ENCODE measurements at places on chromosomes 3 and 15. TPM values are rescaled to one million over a fixed set of nuclear protein-coding genes. Genes with fewer than 3 reads are reported as not detected.

POLG gene
- 64.3 TPM for total RNA-seq

REC114 gene
- not detected for total RNA-seq

CGNL1 gene
- total RNA-seq: 38.1 TPM

EPB42 gene
- 4.5 TPM for total RNA-seq

GP5 gene
- total RNA-seq: 0.09 TPM

- no peak for DNase-seq
Measured at GRCh38 chr3:33250712-33251111, 26.5 kb upstream of the FBXL2 start.

GRCh38 chr15:38260077-38260476 lies 7.4 kb downstream of the SPRED1 start:
- no peak for DNase-seq

DNA sequence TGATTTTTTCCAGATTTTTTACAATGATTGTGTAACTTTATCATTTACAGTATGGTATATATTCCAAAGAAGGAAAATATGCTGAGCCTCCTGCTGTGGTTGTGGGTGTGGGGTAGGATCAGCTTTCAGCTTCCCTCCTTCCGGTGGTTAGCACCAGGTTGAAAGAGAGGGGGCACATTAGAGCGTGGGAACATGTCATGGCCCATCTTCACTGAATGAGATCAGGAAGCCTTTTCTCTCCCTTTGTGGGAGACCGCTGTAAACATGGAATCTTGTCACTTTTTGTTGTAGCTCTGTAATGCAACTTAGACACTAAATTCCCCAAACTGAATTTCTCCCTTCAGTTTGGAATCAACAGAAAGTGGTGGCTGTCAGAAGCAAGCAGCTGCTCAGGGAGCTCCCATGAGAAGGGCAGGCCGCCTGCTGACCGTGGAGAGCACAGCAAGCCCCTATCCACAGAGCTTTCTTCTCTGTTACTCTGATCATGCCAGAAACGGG lies 86.7 kb upstream of the LIMD1 start:
- no peak for DNase-seq

- no peak for DNase-seq
Measured at GRCh38 chr3:197545571-197545970, 10.2 kb downstream of the BDH1 start.

GRCh38 chr3:114550165-114550564 lies 256.3 kb downstream of the TIGIT start:
- DNase-seq: no peak

GRCh38 chr15:50542887-50543210 lies 3.6 kb downstream of the USP50 start:
- DNase-seq: no peak

GRCh38 chr15:70121624-70122302 lies 24.0 kb upstream of the TLE3 start:
- peak; percentile 75 for DNase-seq

- peak; percentile 42 for DNase-seq
Measured at GRCh38 chr3:38587548-38588131, 61.8 kb downstream of the SCN5A start.

GRCh38 chr3:173096140-173096539 lies 44.9 kb downstream of the SPATA16 start:
- DNase-seq: no peak

- DNase-seq: peak; percentile 65
Measured at GRCh38 chr15:89335298-89336041, 846 bp upstream of the POLG start.
